ENCODE measurements at places on chromosomes 3 and 15. TPM values are rescaled to one million over a fixed set of nuclear protein-coding genes. Genes with fewer than 3 reads are reported as not detected.

Gene FETUB
- polyA plus RNA-seq = 0.65 TPM

Gene FBXO40
- 0.04 TPM for polyA plus RNA-seq

Gene SCAANT1
- polyA plus RNA-seq = not detected

Gene RAB43
- 8.5 TPM for polyA plus RNA-seq

Gene SPTSSB
- 6.0 TPM for polyA plus RNA-seq

Gene CCDC39
- polyA plus RNA-seq = 3.4 TPM

Gene CCDC13
- polyA plus RNA-seq = 4.1 TPM

Gene KBTBD12
- 1.2 TPM for polyA plus RNA-seq

Gene ATP13A5
- 0.17 TPM for polyA plus RNA-seq
